Activated T-helper 1 cell treated with anti-CD3 and anti-CD28 coated beads, Interleukin-2, amount 50 U/mL, for 16 hours (primary cell): ENCODE measurements at places on chromosomes 7 and 10.

DNA sequence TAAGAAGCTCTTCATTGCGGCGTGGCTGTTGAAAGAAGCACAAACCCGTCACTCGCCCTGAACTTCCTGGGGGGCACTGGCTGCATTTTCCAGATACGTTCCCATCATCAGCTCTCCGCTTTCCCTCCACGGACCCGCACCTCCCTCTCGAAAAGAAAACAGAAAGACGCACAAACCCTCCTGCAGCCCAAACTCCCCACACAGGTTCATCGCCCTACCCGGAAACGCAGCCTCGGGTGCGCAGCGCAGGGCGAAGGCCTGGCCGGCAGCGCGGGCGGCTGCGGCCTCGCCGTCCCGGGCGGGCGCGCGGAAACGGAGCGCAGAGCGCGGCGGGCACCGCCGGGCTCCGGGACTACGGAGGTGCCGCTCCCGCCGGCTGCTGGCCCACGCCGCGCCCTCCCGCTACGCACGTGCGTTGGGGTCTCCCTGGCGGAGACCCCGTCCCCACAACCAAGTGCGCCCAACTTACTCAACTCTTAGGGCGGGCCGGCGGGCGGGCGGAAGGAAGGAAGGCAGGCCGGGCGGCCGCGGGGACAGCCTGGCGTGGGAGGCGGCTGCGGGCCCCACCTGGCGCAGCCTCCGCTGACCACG is 822 bp downstream of the ZNF800 start:
- peak; percentile 23 for DNase-seq

DNA sequence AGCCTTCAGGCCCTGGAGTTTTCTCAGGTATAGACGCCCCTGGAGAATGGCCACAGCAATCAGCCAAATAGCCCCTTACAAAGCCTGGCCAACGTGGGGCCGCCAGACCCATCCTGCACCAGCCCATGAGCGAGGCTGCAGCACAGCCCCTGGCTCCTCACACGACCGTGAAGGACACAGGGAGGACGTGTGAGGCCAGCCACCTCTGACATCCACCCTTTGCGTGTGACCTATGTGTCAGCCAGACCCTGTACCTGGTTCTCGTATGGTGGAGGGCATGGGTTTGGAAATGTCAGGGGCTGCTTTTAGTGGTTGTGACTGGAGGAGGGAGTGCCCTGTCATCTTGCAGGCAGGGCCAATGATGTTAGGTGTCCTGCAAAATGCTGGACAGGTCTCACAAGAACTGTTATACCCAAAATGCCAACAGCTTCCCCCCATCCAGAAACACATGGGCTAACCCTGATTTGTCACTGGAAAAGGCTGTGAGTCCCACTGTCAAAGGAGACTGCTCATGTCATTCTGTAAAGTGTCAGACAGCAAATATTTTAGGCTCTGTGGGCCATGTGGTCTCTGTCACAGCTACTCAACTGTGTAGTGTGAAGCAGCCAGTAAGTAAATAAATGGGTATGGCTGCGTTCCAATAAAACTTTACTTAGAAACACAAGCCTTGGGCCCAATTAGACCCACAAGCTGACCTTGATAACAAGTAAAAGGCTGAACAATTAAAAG is 30.0 kb downstream of the NOD1 start:
- DNase-seq, result no peak

DNA sequence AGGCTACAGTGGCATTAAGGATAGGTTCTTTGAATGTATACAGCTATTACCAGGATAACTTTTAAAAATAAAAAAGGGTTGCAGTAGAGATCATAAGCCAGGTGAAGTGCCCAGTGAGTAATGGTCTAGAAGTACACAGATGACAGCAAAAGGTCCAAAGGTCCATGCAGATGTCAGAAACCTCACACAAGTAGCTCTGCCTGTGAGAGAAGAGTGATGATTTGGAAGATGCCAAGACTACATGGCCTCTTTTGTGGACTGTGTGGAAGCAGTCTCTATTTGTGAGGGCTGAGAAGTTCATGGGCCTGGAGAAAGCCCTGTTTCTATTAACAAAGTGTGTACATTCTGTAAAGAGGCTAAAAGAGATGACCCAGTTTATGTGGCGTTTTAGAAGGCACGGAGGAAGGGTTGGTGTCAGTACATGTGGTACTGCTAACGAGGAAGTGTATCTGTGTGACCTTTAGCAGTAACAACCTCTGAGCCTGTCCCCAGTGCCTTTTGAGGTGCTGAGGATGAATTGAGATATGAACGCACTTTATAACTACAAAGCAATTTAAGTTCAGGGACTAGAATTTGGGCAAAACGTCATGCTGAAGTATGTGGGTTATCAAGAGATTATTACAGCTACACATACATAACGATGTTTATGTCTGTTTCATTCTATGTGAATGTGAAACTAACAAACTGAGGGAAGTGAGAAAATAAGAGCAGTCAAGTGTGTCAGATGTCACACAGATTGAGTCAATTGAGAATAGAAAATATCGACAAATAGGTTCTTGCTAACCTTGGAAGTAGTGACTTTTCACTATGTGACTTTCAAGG is 7.6 kb downstream of the CYCS start:
- DNase-seq, result no peak

DNA sequence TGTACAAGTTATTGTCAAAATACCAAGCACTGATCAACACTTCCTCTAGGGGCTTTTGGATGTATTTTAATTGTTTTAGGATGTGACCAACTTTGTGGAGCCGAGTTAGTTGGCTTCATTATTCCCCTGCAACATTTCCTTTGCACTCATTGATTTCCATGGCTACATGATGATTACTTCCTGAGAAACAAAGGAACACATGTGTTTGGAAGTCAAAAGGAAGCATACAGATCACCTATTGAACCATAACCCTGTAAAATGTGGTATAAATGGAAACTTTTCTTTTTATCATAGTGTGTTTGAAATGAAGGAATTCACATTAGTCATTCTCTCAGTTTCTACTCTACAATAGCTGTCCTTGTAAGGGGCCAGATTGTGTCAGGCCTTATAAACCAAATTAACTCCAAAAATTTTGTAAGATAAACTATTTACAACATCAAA is 32.2 kb upstream of the EXOC6 start:
- no peak for DNase-seq

GRCh38 chr10:122664501-122664900 is 35.1 kb downstream of the C10orf120 start:
- DNase-seq, result no peak

- DNase-seq, result no peak
Measured at GRCh38 chr10:31124852-31125251, 93.2 kb upstream of the ZNF438 start.

DNA sequence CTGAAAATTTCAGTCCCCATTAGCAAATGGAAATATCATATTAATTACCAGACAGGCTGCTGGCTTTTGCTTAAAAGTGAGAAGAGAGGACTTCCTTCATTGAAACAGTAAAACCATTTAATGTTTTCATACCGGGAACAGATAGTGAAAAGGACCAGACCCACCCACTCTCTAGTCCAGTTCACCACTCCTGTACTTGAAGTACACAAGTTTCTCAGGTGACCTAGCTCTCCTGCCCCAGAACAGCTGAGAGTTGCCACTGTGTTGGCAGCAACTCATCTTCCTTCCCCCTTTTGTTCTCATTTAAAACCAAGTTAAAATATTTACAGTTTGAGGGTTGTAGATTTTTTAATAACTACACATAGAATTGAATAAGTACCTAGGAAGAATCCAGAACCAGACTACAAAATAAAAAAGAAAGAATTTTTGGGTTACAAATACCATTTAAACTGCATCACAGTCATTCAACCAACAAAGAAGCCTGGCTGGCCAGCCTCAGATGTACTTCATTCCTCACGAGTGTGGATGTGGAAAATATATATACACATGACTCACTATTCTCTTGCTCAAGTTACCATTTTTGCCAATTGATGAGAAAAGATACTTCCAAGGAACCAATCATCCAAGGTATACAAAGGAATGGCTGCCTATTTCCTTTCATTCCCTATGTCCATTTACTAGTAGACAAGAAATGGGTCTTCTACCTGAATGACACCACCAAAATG is 68.1 kb downstream of the VPS41 start:
- no peak for DNase-seq

GRCh38 chr7:148697256-148698006 is 1.3 kb upstream of the CUL1 start:
- no peak for DNase-seq

DNA sequence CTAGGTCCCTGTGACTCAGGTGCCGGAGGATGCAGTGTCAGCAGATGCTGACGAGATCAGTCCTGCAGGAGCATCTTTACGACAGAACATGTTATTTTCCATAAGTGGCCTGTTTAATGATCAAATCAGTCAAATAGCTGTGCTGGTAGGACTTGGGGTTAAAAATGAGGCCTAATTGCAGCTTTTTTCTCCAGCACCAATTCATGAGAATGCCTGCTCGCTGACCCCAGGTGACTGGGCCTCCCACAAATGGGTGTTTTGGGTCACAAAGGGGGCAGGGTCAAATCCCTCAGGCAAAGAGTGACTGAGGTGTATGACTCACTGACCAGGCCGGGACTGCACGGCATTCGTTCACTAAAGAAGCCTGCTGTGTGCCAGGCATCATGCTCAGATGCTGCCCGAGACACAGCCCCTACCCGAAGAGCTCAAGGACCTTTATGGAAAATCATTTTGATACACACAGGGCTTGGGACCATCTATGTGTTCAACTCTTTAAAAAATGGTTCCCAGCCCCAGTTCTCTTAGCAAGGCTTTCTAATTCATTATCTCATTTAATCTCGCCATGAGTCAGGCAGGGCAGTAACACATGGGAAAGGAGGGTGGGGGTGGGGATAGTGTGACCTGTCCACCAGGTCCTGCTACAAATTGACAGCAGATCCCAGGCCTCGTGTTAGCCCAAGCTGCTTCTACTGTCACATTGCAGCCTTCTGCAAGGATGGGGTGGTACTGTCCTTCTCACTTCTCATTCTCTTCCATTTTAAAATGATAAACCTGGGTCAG is 21.1 kb downstream of the ZNF775 start:
- DNase-seq, result no peak
